ENCODE measurements at places on chromosomes 13 and 19.
A peak's percentile ranks its signal among the peaks of the same experiment; 100 is the strongest.

- DNase-seq = no peak
Observed at GRCh38 chr13:95787356-95788099, 110.6 kb downstream of the DNAJC3 start.

DNA sequence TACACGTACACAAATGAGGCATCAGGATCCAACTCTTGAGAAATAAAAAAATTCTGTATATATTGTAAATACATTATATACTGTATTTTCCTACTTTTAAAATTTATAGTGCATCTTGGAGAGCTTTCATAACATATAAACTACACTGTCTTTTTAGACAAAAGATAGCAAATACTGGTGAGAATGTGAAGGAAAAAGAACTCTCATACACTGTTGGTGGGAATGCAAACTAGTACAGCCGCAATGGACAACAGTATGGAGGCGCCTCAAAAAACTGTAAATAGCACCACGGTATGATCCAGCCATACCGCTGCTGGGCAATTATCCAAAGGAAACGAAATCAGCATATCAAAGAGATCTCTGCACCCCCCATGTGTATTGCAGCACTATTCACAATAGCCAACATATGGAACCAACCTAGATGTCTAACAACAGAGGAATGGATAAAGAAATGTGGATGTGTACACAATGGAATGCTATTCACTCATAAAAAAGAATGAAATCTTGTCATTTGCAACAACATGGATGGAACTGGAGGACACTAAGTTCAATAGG, 292.4 kb downstream of the EFNB2 start:
- no peak for DNase-seq

DNA sequence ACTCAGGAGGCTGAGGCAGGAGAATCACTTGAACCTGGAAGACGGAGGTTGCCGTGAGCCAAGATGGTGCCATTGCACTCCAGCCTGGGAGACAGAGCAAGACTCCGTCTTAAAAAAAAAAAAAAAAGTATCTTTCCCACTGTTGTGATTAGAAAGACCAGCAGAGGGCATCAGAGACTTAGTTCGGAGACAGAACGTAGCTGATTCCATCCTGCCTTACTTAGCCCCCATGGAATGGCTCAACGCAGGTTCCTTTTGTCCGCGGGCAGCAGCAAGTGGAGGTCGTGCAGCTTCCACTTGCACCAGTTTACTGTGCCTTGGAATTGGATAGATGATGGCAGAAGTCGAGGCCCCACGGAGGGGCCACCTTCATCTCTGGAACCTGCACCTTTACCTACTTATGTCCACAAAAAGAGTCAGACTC, 8.1 kb downstream of the TIMM29 start:
- DNase-seq = peak; percentile 48

- no peak for DNase-seq
Observed at GRCh38 chr13:32107474-32107873, 75.9 kb downstream of the FRY start.
